ENCODE measurements at places on chromosomes 6 and 20.
A peak's percentile ranks its signal among the peaks of the same experiment; 100 is the strongest.

DNA sequence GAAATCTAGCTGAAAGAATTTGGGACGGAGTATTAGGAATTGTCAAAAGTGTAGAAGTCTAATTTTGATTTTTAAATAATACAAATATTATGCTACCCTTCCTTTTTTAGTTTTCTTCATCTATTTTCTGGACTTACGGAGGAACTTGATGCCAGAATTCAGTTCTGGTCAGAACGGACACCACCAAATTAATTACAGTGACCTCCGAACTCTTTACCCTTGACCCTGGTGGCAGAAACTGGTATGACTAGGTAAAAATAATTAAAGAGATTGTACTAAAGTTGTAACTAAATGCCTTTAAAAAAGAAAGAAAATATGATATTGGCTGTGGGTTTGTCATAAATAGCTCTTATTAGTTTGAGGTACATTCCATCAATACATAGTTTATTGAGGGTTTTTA, 751.1 kb upstream of the MAP3K7 start:
- no peak for DNase-seq

- no peak for DNase-seq
These were observed 10.9 kb upstream of the MYB start for GRCh38 chr6:135170238-135170637.

- no peak for DNase-seq
These were observed 970.0 kb upstream of the SLC35B3 start for GRCh38 chr6:9405369-9405768.

DNA sequence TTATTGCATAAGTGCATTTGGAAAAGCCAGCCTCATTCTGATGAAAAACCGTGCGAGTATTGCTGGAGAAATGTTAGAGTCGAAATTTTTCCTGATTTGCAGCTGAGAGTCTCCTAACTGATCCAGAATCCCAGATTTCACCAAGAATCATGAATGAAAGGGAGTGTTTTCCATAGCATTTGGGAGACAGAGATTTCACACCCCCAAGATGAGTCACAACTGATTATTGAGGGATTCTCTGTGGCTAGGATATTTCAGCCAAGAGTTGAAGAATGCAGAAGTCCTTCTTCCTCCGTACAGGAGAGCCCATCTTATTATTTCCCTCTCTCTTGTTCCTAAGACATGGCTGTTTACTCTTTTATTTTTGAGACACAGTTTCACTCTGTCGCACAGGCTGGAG, 82.2 kb upstream of the SALL4 start:
- no peak for DNase-seq

GRCh38 chr6:40720375-40720748, 133.2 kb upstream of the LRFN2 start:
- DNase-seq: no peak

DNA sequence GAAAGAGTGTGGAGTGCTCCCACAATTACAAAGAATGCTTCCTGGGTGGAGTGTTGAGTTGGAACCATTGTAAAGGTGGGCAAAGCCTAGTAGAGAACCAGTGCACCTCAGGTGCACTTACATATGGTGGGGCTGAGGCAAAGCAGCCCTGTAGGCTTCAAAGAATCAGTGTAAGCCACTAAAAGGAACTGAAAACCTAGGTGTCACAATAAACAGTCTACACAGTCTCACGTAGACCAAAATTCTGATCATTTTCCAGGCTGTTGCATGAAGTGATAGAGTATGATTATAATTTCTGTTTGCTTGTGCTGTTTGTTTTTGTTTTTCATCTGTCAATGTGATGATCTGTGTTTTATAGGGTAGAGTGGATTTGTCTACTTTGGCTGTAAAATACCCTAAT, 2.8 kb downstream of the ABT1 start:
- no peak for DNase-seq

DNA sequence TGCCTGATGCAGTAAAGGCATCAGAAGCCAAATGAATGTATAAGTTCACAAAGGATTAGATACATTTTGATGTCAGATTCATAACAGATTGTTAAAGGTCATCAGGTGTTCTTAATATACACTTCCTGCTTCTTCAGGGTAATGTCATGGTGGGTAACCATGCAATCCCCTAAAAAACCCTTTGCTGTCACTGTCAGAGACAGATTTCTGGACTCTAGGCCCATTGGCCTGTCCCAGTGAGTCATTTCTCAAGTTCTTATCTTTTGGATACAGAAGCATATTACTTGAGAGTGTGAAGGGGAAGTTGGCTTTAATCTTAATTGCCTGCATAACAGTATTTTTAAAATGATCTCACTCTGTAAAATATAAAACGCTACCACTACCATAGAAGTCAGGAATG, 895.6 kb upstream of the MAP3K7 start:
- no peak for DNase-seq

- no peak for DNase-seq
These were observed 54.4 kb downstream of the RTN4IP1 start for GRCh38 chr6:106574741-106575458.

- no peak for DNase-seq
These were observed 1.3 kb downstream of the PI16 start for GRCh38 chr6:36955671-36956445.

DNA sequence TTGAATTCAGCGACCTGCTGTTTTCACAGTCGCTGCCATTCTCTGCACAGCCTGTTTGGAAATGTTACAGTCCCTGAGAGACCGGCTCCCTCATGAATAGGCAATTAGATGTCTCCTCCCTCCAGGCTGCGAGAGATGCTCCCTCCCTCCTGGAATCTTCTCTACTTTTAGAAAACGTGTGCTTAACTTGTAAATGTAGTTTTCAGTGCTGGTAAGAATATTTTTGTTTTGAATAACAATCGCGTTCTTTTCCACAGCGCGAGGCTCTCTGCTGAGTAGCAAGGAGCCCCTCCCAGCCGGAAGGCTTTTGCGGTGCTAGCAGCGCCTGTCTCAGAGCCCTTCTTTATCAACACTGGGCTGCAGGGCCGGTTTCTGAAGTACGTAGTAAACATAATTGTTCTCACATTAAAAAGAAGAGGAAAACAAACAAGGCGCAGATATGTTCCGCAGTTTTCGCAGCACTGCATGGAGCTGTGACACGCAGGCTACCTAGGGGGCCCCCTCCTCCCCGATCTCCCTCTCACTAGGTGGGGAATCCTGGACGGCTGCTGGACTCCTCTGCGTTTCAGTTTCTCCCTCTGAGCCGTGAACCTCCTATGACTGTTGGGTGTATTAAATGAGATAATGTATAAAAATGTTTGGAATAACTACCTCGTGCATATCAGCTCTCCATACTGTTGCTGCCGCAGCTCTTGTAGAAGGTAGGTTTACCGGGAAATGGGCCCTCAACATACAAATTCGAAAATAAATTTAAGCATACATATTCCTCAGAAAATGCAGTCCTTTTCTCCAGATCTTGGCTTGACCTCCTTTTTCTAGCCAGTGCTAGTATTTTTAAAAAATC, 79.0 kb upstream of the SPACA1 start:
- DNase-seq: peak; percentile 23

Measured in cerebellum (tissue), 4 donors.